NCI-H2227 treated with DMSO at 0.1 percent for 48 hours (cell line): ENCODE measurements at places on chromosomes 12 and 14.

- DNase-seq, result no peak
These were observed 150.8 kb upstream of the FSCB start for GRCh38 chr14:44657696-44658388.

DNA sequence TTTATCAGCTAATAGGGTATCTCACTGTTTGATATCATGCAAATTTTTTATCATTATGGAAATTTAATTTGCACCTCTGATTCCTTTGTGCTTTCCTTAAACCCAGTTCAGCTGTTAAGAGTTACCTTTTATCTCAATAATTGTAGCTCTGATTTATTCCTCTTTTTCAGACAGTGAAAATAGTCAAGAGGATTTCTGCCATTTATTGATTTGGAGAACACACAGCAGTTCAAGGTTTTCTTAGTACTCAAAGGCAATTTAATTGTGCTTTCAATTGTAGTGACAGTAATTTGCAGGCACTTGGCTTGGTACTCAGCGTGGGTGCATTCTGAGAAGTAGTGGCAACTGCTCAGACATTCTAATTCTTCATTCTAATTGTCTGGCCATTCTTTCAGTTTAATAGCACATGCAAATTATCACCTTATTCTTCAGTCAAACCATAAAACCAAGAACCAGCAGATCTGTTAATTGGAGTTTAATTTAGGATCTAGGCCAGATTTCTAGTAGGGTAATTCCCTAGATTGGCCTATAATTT lies 709.3 kb downstream of the RPS29 start:
- DNase-seq, result no peak

GRCh38 chr12:4269279-4269991 lies 4.1 kb upstream of the CCND2 start:
- DNase-seq, result no peak

GRCh38 chr14:34065690-34066391 lies 115.0 kb upstream of the EGLN3 start:
- DNase-seq, result no peak

DNA sequence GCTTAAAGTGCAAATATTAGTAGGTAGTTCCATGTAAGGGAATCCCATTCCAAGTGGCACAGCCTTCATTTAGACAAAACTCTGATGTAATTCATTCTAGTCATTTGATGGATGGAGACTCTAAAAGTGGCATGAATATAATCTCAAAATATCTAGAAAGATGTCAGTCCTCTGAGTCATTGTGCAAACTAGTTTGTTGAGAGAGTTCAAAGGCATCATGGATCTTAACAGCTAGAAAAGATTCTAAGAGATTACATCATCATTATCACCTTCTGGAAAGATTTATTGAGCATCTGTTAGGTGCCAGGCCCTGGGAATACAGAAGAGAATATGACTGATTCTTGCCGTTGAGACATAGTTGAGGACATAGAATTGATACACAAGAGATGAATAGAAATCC lies 30.7 kb downstream of the CRADD start:
- DNase-seq, result no peak

- DNase-seq, result no peak
These were observed 2.3 kb upstream of the ANGEL1 start for GRCh38 chr14:76814726-76815645.

DNA sequence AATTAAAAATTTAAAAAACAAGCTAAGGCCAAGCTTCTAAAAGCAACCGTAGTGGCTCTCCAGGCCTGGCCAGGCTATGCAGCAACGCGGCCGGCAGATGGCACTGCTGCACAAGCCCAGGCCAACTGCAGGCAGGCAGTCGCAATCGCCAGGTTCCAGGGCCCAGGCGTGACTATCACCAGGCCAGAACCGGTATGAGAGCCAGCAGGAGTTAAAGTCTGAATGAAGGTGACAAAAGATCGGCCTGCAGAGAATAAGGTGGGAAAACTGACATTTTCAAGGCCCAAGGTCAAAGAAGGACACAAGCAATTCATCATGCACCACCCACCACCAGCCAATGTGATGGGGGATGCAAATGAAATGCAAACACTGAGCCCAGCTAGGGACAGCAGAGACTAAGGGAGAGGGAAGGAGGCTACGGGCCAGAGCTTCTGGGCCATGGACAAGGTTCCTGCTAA lies 43.6 kb upstream of the ANO2 start:
- peak; percentile 52 for DNase-seq

DNA sequence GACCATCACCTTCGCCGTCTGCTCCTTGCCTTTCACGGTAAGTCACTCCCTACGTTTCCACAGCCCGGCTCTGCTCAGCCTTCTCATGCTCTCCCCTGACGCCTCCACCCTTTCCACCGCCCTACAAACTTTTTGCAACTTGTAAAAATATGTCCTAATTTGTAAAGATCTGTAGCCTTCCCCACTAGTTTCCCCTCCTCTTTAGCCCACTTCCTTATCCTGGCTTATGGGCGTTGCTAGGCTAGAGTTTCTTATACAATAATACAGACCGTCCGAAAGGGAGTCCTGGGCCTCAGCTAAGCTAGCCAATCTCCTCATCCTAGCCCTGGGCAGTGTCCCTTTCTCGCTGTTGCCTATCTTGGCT lies 1.2 kb downstream of the PTGER2 start:
- DNase-seq, result no peak

DNA sequence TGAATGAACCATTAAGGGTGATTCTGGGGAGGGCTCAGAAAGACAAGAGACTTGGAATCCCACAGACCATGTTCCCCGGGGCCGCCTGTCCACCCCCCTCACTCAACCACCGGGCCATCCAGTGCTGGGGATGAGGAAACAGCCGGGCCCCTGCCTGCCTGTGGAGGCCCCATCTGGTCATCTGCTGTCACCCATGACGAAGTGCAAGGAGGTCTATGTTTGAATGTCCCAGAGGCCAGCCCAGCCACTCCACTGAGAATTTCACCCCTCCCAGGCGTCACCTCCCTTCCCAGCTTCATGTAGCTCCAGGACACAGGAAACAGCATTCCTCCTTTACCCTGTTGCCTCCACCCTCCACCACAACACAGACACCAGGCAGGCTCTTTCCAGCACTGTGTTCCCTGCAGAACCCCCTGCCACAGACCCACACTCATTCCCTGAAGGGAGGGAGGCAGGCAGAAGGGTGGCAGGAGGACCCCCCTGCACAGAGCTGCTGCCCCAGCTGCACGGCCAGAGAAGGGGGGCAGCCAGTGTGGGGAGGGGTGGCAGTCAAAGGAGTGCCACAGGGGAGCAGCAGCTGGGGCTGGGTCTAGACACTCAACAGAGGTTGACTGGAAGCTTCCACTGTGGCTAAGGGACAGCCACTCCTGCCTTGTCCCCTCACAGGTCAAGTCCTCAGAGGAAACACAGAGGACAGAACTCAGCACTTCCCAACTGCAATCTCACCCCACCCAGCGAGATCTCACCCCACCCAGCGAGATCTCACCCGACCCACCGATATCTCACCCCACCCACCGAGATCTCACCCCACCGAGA lies 50.3 kb upstream of the PPP2R5C start:
- no peak for DNase-seq

- DNase-seq, result no peak
These were observed 482.8 kb downstream of the MED13L start for GRCh38 chr12:115794659-115795081.

- no peak for DNase-seq
These were observed 93.2 kb downstream of the NAV3 start for GRCh38 chr12:77923882-77924281.

DNA sequence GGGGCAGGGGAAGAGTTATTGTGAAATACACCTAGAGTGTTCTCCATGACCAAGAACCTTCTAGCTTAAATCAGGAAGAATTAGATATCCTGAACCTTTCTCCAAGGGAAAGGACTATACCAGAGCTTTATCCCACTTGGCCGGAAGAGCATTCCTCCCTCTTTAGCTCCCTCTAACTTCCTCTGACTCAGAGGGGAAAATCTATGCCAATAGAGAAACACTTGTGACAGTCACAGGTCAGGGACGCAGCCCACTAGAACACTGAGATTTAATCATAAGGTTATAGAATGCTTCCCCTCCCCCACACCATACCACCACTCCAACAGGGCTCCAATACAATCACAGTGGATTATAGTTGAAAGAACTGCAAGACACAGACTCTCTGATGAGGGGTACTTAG lies 55.4 kb upstream of the RFX4 start:
- DNase-seq, result no peak

- DNase-seq, result peak; percentile 37
These were observed at the start of gene KDM2B for GRCh38 chr12:121580959-121581685. KDM2B (minus strand) TSS chr12:121581023; CDS start chr12:121580911, 112 bp downstream.

- DNase-seq, result peak; percentile 61
These were observed 8.8 kb upstream of the SH2B3 start for GRCh38 chr12:111396726-111397445.

DNA sequence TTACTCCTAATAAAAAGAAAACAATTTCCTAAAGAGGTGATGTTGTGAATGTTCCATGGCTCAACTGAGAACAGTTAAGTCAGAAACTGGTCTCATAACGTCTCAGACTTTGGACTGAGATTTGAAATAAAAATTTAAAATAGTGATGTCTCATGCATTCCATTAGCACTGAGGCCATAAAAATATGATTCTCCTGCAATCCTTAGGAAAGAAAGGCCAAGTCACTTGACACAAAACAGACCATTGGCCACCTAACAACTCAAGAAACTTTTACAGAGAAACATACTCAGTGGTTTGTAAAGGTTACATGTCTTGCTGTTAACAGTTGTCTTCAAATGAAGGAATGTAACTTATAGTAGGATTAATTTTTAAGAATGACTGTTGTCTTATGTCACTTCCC lies 58.1 kb downstream of the STAB2 start:
- no peak for DNase-seq

- no peak for DNase-seq
These were observed 7.3 kb upstream of the FRMD6 start for GRCh38 chr14:51644217-51644933.

DNA sequence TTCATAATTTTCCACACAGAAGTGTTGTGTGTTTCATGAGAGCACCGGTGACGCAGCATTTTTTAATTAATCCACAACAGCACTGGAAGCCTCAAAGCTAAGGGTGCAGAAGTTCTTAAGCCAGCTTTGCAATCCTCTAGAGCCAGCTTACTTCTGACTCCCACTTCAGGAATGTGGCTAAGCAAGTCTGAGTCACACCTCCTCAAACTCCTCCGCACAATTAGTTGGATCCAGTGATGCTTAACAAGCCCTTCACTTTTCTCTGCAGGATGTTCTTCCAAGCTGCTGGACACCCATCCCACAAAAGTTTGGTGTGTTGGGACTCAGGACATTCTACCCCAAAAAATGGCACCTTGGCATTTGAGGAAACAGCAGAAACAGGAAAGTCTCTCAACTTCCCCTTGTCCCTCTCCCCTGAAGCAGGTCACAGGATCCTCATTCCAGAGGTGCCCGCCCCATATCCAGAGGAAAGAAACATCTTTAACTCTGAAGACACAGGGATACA lies 210.0 kb downstream of the PPM1H start:
- DNase-seq, result no peak
